SK-N-SH treated with all-trans-retinoic acid at 6 μM for 48 hours (cell line): ENCODE measurements at places on chromosomes 4 and X.

- no peak for ATAC-seq
Observed at GRCh38 chr4:23425570-23425969, 464.3 kb downstream of the PPARGC1A start.

- ATAC-seq = no peak
Observed at GRCh38 chrX:134971926-134972325, 18.9 kb upstream of the SMIM10 start.

- peak; percentile 84 for ATAC-seq
Observed at GRCh38 chr4:77695774-77696173, 90.2 kb downstream of the CXCL13 start.

- ATAC-seq = no peak
Observed at GRCh38 chr4:80201252-80202151, 4.2 kb downstream of the PRDM8 start.

DNA sequence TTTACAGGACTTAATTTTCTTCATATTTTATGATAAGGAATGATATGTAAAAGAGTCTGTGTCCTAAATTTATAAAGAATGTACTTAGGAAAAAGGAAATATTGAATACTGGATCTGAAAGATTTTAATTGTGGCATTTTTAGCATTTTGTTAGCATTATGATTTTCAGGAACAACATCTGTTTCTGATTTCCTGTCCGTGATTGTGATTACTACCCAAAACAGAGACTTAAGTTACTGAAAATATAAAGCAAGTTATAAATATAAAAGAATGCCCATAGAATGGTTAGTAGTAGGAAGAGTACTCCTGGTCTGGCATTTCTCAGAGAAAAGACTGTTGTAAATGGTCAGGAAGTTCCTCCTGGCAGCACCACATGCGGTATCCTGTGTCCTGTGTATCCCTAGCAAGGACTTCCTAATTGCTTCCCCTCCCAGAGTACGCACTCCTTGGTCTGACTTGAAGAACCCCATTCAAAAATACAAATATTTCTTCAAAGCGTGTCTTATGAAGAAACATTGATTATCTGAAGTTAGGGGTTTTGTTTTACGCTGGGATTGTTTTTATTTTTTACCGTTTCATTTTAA, 88.9 kb downstream of the RS1 start:
- ATAC-seq = peak; percentile 88
